C1 segment of cervical spinal cord (tissue), 14 donors: ENCODE measurements at places on chromosomes 12 and 14.

DNA sequence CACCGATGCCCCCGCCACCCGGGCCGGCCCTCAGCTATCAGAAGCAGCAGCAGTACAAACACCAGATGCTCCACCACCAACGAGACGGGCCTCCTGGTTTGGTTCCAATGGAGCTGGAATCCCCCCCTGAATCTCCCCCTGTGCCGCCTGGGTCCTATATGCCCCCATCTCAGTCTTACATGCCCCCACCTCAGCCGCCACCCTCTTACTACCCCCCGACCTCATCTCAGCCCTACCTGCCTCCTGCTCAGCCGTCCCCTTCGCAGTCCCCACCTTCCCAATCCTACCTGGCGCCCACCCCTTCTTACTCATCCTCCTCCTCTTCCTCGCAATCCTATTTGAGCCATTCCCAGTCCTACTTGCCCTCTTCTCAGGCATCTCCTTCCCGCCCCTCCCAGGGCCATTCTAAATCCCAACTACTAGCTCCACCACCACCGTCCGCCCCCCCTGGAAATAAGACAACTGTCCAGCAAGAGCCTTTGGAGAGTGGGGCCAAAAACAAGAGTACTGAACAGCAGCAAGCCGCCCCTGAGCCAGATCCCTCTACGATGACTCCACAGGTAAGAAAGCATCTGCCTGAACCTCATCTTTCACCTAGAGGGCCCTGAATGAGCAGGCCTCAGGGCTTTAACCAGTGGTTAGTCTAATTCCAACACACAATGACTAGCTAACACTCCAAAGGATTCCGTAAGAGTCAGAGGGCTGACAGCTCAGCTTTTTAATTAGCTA, 851 bp downstream of the YLPM1 start:
- DNase-seq = peak; percentile 4

GRCh38 chr12:118017926-118018325, 1.4 kb downstream of the RFC5 start:
- DNase-seq = no peak

DNA sequence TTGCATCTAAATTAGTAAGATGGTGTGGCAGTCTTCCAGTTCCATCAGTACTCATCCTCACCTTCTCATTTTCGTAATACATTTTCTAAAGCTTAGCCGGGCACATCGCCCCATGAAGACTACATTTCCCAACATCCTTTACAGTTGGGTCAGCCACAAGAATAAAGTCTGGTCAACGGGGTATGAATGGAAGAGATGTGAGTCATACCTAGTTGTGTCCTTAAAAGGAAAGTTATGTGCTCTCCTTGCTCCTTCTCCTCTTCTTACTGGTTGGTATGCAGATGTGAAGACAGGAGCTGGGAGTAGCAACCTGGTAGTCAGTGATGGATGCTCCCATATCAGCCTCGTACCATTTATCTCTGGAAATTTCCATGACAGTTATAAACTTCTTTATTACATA, 35.9 kb upstream of the EGLN3 start:
- no peak for DNase-seq

GRCh38 chr12:103955811-103956508, 9.7 kb upstream of the TDG start:
- DNase-seq = no peak

DNA sequence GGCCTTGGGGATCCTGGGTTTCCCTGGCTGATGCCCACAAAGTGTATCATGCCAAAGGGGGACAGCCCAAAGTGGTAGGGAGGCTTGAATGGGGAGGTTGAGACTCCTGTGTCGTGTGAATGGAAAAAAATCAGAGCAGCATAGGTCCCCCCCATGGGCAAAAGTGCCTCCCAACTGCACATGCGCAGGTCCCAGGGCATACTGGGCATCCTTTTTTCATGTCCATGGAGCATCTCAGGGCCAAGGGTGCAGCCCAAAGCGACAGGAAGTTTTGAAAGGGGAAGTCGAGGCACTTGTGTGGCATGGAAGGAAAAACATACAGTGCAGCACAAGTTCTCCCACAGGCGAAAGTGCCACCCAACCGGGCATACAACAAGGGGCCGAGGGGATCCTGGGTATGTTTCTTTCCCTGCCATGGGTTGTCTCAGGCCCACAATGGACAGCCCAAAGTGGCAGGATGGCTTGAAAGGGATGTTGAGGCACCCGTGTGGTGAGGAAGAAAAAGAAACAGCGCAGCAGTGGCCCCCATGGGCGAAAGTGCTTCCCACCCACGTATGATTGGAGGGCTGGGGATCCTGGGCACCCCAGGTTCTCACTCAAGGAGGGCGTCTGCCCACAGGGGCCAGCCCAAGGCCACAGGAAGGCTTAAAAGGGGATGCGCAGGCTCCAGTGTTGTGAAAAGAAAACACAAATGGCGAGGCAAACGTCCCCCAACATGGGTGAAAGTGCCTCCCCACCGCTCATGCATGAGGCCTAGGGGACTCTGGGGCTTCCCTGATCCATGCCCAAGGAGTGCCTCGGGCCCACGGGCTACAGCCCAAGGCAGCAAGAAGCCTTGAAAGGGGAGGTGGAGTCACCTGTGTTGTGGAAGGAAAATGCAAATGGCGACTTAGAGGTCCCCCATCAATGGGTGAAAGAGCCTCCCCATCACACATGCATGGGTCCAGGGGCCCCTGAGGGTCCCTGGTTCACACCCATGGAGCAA, 573.7 kb downstream of the ALG10 start:
- DNase-seq = no peak

GRCh38 chr12:131444220-131445164, 266.4 kb upstream of the SFSWAP start:
- DNase-seq = no peak

DNA sequence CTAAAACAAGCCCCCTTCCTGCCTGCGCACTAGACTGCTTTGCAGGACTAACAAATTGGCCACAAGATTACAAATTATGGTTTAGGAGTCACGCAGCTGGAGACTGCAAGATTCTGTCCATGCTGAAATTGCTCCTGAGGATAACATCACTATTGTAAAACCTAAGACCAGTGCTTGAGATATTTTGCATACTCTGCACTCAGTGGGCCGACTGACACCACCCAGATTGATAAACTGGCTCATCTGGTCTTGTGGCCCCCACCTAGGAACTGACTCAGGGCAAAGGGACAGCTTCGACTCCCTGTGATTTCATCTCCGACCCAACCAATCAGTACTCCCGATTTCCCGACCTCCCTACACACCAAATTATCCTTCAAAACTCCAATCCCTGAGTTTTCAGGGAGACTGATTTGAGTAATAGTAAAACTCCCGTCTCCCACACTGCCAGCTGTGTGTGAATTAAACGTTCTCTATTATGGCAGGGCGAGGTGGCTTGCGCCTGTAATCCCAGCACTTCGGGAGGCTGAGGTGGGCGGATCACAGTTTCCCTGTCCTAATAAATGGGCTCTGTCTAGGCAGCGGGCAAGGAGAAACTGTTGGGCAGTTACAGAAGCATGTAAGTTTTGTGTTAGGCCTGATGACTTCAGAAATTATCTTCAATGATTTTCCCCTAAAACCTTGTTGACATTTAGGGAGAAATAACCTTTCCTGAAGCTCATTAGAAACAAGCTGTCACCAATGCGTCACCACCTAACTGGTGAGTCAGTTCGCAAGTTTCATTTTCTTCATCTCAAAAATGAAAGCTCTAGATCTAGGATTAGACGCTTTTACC, 5.3 kb upstream of the UBC start:
- no peak for DNase-seq

GRCh38 chr12:29547151-29547632, 49.7 kb upstream of the OVCH1 start:
- no peak for DNase-seq

DNA sequence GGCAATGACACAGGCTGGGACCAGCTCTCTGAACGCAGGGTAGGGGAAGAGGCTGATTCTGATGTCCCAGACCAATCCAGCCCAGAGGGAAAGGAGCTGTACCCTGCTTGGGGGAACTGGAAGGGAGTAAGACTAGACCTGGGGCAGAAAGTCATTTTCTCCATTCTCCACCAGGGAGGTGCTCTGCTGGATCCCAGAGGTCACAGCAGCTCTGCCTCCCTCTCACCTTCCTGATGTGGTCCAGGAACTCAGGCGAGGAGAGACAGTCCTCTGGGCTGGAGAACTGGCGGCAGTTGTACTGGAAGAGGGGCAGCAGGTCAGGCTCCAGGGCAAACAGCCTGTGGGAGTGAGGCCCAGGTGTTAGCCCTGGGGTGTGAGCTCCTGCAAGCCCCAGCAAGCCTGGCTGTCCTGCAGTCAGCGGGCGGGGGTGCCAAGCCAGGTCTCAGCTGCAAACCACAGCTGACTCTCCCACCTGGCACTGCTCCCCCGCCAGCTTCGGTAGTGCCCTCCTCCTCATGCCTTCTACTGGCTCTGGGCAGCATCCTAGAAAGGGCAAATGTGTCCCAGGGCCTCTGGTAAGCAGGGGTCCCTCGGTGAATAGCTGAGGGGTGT, 1.9 kb downstream of the NGB start:
- no peak for DNase-seq

DNA sequence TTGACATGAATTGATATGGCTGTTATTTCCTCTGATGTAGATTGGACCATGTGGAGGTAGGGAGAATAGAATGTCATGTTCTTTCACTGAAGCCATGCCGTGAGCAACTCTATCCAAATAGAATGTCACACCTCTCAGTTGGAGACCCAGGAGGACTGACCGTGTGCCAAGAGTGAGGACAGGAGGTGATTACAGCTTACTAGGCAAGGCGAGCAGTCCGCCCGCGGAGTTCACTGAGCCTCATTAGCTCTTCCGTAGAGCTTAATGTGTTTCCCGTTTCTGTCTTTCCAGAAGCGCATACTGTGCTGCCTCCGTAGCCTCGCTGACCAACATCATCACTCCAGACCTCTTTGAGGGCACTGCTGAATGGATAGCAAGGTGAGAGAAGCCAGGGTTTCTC, 45.6 kb downstream of the FNTB start:
- DNase-seq = no peak

- DNase-seq = no peak
Measured at GRCh38 chr12:116150452-116150851, 127.0 kb downstream of the MED13L start.

DNA sequence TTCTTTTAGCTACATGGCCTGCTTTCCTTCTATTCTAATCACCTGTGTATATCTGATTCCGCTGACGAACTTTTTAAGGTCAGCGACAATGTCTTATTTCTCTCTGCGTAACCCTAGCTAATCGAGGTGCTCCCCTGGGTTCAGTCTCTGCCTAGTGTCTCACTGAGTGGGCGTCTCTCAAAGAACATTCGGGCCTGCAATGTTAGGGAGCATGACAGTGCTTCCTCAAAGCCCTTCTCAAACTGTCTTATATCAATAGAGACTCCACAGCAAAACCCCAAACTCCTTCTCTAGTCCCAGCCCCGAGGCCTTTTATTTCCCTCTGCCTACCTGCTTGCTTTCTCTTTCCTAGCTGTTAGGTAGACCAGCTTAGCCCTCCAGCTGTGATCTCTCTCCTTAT, 13.7 kb upstream of the RPS6KL1 start:
- no peak for DNase-seq
